ENCODE measurements at places on chromosomes 1 and 21. TPM values are rescaled to one million over a fixed set of nuclear protein-coding genes. Genes with fewer than 3 reads are reported as not detected.

Gene SERTAD4
- total RNA-seq = 0.36 TPM

Gene SLAMF6
- 4.9 TPM for total RNA-seq

Gene CENPL
- total RNA-seq = 5.6 TPM

Gene SPATC1L
- 3.9 TPM for total RNA-seq

Gene MTARC2
- total RNA-seq = 31.6 TPM

Gene FCRL4
- total RNA-seq = not detected

Gene CITED4
- 16.2 TPM for total RNA-seq

Gene RNASEL
- 4.8 TPM for total RNA-seq

Gene CTTNBP2NL
- 58.3 TPM for total RNA-seq

Gene HEYL
- total RNA-seq = 3.3 TPM

- DNase-seq = no peak
These were observed 16.5 kb downstream of the DYRK1A start for GRCh38 chr21:37383086-37383485.

- no peak for DNase-seq
These were observed 17.7 kb upstream of the PLXNA2 start for GRCh38 chr1:208261874-208262273.

- DNase-seq = no peak
These were observed 94.4 kb downstream of the NAV1 start for GRCh38 chr1:201633297-201633696.

DNA sequence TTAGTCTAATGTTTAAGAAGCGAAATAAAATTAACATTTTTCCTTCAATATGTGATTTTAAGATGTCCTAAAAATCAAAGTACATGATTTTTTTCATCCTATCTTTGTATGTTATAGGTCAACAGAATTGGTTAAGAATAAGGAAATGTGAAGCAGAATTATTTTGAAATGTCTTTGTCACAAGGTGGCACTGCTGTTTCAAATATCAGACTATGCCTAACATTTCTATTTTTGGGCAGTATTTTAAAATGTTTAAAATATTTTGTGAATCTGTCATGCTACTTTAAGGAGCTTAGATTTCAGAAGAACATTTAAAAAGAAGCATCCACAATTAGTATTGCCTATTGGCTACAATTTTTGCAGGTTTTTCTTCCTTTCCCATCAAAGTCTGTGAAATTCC lies 38.7 kb downstream of the AMY1C start:
- no peak for DNase-seq

DNA sequence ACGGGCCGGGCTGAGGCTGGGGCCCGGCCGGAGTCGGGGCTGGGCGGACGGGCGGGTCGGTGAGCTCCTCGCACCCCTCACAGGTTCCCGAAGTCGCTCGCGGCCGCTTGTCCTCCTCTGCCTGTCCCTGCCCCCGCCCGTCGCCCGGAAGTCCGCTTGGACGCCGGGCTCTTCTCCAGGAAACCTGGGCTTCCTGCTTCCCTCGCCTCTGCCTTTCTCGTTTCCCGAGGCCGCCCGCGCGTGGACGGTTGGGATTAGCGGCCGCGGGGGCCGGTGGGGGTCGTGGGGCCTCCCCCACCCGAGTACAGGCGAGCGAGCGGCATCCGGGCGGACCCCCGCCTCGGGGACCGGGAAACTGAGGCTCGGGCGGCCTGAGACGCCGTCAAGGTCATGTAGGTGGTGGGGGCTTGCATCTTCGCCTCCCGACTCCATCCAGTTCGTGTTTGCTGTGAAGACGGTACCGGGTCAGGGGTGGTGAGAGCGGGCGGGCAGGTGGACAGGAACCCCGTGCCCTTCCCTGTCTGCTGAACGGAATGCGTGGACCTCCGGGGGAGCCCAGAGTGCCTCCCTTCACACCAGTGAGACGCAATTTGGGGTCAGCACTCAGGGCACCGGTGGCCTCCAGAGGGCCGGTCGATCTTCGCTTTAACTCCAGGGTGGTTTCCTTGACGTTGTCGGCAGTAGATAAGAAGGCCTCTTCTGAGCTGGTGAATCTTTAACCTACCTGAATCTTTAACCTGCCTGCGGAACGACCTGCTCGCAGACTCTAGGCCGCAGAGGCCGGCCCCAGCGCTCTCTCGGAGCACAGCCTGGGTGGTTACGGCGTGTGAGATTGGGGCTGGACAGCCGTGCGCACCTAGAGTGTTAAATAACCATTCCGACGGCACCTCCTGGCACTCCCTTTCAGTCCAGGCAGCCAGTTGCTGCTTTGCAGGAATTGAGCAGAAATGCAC lies 686 bp downstream of the ARF1 start:
- no peak for DNase-seq

GRCh38 chr1:19462781-19463503 lies 22.4 kb downstream of the CAPZB start:
- DNase-seq = no peak

- DNase-seq = no peak
These were observed 13.7 kb upstream of the AKR1A1 start for GRCh38 chr1:45536886-45537285.

GRCh38 chr1:17118706-17119075 lies 560 bp downstream of the PADI2 start:
- DNase-seq = no peak

- no peak for DNase-seq
These were observed 173.6 kb downstream of the VAV3 start for GRCh38 chr1:107791348-107791747.

GRCh38 chr1:94754095-94754494 lies 66.1 kb upstream of the SLC44A3 start:
- DNase-seq = no peak

DNA sequence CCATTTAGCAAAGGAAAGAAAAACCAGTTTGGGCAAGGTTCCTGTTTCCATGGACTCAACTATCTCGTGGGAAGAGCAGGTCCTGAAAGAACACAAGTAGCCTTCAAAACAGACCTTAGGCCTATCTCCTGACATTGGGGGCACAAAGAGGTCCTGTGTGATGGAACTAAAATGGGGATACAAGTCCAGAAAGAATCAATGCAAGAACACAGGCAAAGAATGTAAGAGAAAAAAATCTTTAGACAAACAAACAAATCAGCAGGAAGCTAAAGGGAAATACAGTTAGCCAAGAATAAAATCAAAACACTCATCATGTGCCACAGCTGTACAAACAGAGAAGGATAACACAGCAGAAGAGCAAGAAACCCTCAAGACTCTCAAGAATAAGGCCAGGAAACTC lies 28.2 kb downstream of the SLC30A10 start:
- DNase-seq = no peak

DNA sequence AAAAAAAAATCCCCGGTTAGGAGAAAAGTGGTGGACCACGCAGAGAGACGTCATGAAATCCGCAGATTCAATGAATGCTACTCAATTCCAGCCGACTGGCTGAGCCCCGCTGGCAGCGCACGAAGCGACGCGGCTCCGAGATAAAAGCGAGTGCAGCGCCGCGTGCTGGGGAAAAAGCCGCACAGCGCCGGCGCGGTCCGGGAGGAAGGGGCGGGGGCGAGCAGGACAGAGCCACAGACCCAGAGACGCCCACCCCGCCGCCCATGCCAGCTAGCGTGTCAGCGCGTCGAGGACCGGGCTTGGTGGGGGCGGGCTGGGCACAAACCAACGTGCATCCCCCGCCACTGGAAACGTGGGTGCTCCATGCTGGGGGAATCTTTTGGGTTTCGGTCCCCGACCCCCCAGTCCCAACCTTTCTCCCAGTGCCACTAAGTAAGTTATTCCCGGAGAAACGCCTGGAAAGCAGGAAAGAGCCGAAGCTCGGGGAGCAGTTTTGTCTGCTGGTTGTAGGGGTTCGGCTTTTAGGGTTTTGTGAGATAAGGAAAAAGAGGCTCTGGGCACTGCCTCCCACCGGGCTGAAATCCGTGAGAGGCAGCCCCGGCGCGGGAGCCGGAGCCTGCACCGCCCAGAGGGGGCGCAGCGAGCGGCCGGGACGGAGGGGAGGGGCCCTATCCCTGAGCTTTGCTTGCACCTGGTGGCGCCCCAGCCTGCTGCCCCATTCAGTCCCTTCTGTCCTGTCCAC lies at the start of gene KCNJ6:
Gene KCNJ6, minus strand, starts transcription at position 148 of the 742 bp plus-strand sequence. CDS start 75,775 bp downstream, outside the sequence.
- DNase-seq = no peak

GRCh38 chr21:46436621-46437020 lies 22.1 kb upstream of the DIP2A start:
- DNase-seq = no peak

Data from omental fat pad (tissue), 4 donors.